ENCODE measurements at places on chromosomes 2 and 18.

DNA sequence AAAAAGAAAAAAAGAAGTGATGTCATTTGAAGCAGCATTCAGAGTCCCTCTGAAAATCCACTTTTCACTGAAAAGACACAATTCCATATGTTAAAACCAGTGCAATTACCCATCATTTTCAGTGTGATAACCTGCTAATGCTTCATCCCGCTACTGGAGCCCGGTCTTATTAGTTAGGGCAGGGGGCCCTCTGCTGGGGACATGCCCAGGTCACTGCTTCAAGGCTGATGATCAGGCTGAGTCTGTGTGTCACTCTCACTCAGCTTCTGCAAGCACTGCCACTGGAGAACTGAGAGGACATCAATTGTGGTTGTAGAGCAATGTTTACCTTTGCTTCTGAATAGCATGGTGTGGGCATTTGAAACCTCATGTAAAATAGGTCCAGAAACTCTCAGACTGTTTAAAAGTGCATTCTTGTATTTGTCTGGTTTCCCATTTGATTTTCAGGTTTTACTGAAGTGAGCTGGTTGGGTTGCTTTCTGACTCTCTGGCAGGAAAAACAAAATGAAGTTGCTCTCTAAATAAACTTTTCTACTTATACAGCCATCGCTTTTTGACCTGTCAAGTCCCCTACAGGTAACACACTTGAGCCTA lies 49.2 kb upstream of the NXPH2 start:
- peak; percentile 39 for DNase-seq

DNA sequence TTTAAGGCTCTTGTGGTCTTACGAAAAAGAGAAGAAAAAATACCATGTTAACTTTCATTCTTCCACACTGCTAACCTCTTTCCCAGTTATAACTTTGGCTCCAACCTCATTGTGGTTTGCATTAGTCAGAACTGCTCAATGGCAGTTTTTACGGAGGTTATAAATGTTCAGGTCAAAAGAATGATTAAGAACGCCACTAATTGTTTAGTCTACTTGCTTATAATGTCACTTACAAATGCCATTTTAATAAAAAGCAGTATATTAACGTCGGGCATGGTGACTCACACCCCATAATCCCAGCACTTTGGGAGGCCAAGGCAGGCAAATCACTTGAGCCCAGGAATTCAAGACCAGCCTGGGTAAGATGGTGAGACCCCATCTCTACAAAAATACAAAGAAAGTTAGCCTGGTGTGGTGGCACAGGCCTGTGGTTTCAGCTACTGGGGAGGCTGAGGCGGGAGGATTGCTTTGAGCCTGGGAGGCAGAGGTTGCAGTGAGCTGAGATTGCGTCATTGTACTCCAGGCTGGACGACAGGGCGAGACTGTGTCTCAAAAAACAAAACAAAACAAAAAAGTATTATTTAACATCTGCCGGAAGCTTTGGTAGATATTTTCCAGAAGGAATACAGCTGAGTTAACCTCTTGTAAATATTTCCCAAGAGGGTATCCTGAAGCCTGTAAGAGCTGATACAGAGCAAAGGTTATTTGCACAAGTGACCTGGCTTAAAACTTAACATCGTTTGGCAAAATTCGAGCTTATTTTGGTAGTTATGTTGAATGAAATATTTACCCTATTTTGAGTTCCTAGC lies 5.1 kb downstream of the AGPS start:
- no peak for DNase-seq

DNA sequence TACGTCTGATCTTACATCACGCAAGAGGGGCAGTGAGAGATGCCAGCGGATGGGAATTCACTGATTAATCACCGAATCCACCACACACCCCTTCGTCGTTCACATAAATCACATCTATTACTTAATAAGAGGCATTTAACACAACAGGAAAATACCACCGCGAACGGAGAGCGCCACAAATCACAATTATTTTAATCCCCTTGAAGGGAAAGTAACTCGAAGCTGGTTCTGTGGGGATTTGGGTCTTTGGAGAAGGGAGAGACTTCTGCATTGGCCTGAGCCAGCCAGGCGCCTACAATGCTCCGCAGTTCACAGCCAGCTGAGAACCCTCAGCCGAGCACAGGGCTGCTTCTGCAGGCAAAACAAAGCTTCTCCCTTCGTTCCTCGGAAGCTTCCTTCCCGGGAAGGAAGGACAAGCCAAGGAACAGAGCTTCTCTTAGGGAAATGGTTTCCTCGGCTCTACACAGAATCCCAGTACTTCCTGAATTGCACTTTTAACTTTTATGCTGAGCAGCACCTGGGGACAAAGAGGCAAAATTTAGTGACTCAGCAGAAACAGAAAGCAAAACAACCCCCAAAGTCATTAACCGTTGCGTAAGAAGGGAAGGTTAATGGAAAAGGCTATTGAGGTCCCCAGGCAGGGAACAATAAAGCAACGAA lies at the start of gene LRP1B:
Gene LRP1B, minus strand, starts transcription at position 7 of the 660 bp plus-strand sequence. CDS start 287 bp downstream, outside the sequence.
- no peak for DNase-seq

DNA sequence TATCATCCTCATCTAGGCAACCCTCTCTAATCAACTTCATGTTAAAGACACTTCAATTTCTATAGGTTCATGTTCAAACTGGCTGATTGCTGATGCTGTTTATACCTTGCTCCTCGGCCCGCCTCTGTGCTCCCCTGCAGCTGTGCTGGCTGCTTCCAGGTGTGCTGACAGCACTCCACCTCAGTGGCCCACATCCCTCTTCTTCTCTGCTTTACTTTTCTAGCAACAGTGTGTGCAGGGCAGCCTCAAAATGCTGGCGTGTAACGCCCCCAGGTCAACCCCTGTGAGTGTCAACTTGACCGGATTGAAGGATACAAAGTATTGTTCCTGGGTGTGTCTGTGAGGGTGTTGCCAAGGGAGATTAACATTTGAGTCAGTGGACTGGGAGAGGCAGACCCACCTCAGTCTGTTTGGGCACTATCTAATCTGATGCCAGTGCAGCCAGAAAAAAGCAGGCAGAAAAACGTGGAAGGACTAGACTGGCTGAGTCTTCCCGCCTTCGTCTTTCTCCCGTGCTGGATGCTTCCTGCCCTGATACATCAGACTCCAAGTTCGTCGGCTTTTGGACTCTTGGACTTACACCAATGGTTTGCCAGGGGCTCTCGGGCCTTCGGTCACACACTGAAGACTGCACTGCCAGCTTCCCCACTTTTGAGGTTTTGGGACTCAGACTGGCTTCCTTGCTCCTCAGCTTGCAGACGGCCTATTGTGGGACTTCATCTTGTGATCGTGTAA lies 94.7 kb downstream of the COL6A3 start:
- no peak for DNase-seq

DNA sequence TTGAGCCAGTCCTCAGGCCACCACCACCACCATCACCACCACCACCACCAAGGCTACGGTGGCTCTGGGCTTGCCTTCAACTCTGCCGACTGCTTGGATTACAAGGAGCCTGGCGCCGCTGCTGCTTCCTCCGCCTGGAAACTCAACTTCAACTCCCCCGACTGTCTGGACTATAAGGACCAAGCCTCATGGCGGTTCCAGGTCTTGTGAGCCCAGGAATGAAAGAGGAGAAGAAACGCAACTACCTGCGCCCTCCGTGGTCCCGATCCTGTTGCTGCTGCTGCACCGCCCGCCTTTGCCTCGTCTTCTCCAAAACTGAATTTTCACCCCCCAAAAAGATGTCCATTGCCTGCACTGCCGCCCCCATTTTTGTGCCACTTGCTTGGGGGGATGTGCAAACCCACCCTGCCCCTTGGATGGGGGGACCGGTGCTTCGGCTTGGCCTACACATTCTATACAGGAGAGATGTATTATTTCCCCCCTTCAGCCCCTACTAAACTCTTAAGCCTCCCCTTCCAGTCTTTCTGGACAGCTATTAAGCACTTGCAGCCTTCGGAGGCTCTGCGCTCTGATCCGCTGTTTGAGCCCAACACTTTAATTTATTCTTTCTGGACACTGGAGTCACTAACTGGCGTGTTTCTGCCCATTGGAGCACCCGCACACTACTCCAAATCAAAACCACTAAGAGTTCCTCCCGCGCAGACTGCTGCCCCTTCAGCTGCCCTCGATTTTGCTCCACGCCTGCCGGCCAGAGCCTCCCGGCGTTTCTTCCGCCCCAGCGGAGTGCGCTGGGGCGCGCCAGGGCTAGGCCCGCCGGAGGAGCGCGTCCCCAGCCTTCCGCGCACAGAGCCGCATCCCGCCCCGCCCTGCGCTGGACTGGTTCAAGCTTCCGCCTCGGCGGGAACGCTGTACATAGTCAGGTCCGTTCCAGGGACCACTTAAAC lies 5.7 kb downstream of the OTX1 start:
- DNase-seq: peak; percentile 55

DNA sequence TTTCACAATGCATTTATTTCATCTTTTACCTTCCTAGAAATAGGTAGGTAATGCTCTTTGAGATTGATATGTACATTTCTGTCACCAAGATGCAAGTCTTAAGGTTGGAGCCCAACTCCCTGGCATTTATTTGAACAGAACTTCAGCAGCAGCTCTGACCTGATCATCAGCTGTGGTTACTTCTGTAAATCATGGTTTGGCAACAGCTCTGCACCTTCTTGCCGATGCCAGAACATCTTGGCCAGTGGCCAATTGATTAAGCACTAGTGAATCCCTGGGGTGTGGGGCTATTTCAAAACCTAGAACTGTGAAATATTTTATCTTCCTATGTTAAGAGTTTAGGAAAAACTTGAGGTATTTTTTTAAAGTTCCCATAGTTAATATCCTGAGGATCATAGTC lies 124.8 kb upstream of the NYAP2 start:
- DNase-seq: no peak

- DNase-seq: no peak
Measured at GRCh38 chr2:207403950-207404349, 125.8 kb upstream of the CREB1 start.

DNA sequence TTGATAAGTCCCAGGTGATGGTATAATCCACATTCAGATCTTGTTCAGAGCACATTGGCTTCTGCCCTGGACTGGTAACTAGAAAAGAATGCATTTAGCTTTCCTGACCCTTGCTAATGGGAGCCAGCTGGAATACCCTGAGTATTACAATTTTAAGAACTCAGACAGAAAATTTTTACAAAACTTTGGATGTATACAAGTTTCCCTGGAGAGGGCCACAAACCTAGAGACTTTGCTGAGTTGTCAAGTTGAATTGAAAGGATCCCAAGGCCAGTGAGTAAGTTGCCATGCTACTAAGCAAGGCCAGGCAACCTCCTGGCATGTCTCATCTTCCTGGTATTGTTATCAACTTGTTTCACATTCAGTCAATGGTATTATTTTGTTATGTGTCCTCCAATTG lies 20.0 kb upstream of the NABP1 start:
- no peak for DNase-seq

- DNase-seq: no peak
Measured at GRCh38 chr2:97936199-97936598, 59.5 kb downstream of the TMEM131 start.

DNA sequence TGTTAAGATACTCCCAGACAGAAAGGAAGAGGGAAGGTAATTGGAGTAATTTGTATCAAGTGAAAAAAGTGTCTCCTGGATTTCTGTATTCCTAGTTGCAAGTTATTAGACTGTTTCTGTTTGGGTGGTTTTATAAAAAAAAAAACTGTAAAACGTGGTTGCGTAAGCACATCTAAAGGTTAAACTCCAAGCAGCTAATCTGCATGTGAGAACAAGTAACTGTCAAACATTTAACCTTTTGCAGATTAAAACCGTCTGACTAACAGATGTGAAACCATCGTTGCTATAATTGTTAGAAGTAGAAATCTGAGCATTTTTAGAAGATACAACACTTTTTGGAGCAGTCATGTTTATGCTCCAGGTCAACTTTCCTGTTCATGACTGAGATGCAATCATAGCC lies 72.3 kb downstream of the AFF3 start:
- no peak for DNase-seq

GRCh38 chr2:240299710-240300068 lies 135.8 kb upstream of the GPC1 start:
- no peak for DNase-seq

DNA sequence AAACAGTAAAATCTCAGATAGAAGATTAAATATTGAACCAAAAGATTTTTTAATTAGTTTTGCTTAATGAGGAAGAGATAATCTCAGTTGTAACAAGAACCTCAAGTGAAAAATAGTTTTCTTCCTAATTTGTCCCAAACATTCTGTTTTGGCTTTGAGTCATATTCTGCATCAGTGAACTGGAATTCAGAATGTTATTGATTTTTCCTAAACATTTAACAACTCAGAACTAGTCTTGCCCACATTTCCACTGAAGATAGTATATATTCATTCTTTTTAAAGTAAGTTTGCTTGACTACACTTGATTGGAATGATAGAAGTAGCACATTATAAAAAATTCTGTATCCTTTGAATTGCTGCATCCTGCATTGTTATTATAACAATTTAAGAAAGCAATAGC lies 85.7 kb upstream of the UGP2 start:
- DNase-seq: no peak

DNA sequence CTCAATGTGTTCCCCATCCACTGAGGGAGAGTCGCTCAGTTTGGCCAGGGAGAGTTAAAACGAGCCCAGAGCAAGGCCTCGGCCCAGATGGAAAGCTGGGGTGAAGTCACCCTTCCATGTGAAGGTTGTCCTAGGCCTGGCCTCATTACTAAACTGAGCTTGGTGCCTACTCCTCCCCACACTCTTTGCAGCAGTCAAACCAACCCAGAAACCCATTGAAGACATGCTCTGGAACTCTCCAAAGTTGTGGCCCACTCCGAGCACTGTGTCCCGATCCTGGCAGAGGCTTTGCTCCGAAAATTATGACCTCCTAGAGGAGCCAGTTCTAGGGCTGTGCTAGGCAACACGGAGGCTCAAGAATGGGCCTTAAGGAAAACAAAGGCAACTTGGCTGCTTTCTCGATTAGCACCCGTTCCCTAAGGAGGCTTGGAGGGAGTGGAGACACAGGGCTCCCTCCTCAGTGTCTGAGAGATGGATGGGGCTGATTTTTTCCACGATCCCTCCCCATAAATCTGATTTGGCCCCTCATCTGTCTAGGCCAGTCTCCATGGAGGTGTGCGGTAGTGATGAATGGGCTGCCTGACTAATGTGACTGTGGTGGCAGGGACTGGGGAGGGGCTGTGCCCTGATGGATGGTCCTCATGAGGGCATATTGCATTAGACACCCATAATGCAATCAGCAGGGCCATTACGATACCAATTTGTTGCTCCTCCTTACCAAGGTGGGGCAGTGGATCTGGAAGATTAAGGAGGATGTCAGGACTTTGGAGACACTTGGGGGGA lies 11.7 kb upstream of the CYP26B1 start:
- no peak for DNase-seq

GRCh38 chr2:50584185-50584584 lies 447.7 kb downstream of the NRXN1 start:
- DNase-seq: no peak

DNA sequence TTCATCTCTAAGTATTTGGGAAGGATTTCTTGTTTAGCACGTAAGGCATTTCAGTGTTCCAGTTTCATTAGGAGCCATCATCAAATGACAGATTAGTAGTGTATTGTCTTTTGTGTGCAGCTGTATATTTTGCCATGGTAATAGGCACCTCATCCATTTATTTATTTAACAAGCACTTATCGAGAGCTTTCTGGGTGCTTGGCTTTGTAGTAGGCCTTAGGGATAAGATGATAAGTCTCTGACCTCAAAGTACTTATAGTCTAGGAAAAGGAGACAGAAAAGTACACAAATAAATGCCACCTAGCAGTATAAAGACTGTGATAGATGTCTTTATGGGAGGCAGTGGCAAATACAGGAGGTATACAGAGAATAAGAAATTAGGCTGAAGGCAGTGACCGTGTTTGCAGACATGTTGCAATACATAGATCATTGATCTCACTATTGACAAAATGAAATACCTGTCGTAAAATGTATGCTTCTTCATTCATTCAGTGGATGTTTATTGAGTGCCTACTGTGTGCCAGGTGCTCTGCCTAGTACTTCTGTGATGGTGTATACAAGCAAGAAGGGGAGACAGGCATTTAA lies 265.9 kb downstream of the SETBP1 start:
- no peak for DNase-seq

- no peak for DNase-seq
Measured at GRCh38 chr18:32318581-32318980, 128.7 kb downstream of the MEP1B start.

Data from stimulated activated CD8-positive, alpha-beta memory T cell treated with anti-CD3 and anti-CD28 coated beads, Interleukin-4, amount 100 ng/mL, for 48 hours (primary cell).